ENCODE measurements at places on chromosomes 5 and 9.

DNA sequence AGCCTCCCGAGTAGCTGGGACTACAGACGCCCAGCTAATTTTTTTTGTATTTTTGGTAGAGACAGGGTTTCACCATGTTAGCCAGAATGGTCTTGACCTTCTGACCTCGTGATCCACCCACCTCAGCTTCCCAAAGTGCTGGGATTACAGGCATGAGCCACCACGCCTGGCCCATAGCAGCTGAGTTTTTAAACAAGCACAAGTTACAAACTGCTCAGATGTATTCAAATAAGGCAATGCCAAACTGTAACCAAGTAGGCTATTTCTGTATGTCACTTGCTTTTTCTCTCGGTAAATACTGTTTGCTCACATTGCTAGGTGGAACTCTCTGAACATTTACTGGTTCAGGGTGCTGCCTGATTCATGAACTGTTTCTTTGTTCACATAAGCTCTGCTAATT lies 799.3 kb upstream of the NUDT12 start:
- DNase-seq: no peak

DNA sequence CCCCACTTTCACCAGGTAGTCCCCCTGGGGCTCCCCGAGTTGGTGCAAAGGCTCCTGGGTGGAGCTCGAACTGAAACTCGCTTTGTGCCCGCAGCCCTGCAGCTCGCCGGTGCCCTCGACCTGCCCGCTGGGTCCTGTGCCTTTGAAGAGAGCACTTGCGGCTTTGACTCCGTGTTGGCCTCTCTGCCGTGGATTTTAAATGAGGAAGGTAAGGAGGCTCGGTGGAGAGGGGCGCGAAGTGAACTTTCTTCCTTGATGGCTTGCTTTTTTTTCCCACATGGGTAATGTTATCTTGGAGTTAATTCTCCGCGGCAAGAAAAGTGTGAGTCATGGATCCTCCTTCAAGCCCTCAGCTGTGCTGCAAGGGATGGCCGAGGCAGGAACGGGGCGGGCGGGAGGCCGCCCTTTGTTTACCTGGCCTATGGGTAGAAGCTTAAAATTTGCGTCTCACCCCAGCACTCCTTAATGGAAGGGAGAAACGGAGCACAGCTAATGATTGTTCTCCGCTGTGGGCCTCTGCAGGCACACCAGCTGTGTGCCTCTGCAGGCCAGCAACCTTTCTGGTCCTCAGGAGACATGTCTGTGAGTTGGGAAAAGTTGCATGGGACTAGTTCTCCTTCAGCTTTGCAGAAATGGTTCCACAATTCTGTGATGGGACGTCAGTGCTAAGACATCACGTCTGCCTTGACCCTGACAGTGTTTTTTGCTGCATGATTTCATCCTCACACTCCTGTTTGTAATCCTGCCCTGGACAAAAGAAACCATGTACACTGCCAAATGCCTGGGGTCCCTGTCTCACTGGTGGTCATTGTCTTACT lies 1.1 kb downstream of the MAMDC2 start:
- DNase-seq: no peak

DNA sequence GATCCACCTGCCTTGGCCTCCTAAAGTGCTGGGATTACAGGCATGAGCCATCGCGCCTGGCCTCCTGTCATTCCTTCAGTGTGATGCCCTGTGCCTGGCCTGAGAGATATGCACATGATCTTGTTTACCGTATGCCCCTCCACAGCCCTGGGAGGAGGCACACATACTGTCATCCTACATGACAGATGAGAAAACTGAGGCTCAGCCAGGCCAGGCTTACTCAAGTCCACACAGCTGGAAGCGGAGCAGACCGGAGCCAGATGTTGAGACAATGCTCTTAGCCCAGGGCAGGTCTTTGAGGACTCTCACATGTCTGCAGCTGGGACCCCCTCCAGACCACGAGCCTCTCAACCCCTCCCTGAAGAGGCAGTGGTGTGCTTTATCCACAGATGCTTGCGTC lies 38.7 kb upstream of the SH3PXD2B start:
- no peak for DNase-seq

DNA sequence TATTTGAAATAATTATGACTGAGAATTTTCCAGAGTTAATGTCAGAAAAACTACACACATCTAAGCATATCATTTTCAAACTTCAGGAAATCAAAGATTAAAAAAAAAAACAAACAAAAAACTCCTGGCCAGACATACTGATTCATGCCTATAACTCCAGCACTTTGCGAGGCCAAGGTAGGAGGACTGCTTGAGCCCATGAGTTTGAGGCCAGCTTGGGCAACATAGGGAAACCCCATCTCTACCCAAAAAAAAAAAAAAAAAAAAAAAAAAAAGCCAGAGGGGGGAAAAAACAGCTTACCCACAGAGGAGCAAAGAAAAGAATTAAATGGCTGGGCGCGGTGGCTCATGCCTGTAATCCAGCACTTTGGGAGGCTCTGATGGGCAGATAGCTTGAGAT lies 22.4 kb downstream of the EFCAB9 start:
- DNase-seq: no peak

- no peak for DNase-seq
Observed at GRCh38 chr5:72600391-72600981, 93.3 kb upstream of the ZNF366 start.

DNA sequence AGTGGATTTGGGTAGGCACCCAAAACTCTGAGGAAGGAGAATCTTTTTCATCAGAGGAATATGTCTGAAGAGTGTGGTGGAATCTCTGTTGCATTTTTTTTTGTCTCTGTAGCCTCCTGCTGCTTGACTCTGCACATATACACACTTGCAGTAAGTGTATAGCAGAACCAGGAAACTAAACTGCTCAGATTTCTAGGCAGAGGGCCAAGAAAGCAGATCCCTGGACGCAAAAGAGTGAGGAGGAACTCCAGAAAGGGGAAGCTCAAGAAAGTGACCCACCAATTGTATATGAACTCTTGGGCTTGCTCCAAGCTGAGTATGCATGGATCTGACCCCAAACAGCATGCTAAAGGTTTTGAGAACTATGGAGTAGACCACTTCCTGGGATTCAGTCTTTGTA lies 181.8 kb downstream of the GADD45G start:
- no peak for DNase-seq

DNA sequence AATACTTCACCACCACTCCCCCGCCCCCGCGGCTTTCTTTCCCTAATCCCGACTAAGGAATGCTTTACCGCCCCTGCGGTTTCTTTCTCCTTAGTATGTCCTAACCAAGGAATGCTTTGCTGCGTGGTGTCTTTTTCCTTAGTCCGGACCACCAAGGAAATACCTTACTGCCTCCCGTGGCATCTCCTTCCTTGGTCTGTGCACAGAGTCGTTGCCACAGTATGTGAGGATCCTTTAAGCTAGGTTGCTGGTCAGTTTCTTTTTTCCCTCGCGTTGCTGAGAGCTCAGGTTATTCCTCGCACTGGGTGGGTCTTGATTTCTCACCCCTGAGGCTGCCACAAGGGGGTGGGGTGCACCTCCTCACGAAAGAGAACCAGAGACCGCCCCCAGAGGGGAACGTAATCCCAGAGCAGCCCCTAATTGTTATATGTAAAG lies 309.4 kb downstream of the NR3C1 start:
- DNase-seq: no peak

DNA sequence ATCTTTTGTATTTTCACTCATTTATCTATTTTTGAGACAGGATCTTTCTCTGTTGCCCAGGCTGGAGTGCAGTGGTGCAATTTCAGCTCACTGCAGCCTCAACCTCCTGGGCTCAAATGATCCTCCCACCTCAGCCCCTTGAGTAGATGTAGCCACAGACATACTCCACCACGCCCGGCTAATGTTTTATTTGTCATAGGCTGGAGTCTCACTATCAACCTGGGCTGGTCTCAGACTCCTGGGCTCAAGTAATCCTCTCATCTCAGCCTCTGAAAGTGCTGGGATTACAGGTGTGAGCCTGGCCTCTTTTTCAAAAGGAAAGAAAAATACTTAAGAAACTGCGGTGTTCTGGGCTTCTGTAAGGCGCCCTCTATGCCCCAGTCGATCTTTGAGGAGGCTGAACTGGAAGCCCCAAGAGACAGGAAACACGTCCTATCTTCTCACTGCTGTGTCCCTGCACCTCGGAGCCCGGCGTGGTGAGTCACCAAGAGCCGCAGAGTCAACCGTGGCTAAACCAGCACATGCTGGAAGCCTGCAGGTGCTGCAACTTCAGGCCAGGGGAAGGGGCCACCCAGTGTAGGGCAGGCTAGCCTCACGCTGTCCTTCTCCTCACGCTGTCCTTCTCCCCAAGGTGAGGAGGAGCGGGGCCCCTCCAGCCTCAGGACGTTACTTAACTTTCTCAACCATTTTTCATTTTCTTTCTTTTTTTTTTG lies 15.2 kb upstream of the LHX3 start:
- no peak for DNase-seq

- DNase-seq: no peak
Observed at GRCh38 chr5:1392801-1393565, 48.1 kb upstream of the CLPTM1L start.

All from T-helper 1 cell (primary cell).